WERI-Rb-1 (cell line): ENCODE measurements at places on chromosomes 11 and 22.

- DNase-seq, result no peak
These were observed 1.9 kb upstream of the CARD16 start for GRCh38 chr11:105046898-105047579.

DNA sequence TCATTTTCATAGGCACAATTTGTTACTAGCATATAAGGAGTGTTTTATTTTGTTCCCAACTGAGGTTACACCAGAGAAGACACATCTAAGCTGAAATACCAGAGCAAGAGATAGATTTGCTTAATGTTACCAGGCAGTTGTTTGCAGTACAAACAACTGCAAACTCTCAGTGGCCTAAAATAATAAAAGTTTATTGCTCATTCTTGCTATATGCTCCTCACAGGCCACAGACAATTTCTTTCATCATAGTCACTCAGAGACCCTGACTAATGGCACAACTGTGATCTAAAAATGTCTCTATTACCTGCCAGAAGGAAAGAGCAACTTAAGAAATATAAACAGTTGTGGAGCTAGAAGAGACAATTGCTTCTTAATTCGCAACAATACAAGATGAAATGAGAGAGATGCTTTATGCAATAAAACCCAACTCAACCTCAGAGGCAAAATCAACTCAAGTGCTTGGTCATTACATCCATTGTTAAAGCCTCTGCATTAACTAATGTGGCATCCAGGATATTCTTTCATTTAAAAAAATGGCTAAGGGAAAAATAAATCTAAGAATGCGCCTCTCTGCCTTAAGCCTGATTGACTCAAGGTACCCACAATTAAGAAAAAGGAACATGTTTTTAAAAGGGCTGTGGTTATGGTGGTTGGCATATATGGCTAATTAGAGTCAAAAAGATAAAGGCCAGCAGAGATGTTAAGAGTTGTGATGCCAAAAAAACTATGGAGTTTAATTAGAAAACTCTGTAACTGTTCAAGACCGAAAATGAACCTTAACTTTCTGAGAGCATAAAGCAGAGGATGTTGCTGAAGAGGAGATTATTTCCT lies 103.7 kb downstream of the CD44 start:
- no peak for DNase-seq

- DNase-seq, result no peak
These were observed 255.2 kb downstream of the MN1 start for GRCh38 chr22:27546157-27546935.

GRCh38 chr11:122979815-122980595 lies 1.6 kb downstream of the BSX start:
- no peak for DNase-seq

GRCh38 chr22:25110846-25111578 lies 88.6 kb upstream of the CRYBB3 start:
- DNase-seq, result peak; percentile 76

DNA sequence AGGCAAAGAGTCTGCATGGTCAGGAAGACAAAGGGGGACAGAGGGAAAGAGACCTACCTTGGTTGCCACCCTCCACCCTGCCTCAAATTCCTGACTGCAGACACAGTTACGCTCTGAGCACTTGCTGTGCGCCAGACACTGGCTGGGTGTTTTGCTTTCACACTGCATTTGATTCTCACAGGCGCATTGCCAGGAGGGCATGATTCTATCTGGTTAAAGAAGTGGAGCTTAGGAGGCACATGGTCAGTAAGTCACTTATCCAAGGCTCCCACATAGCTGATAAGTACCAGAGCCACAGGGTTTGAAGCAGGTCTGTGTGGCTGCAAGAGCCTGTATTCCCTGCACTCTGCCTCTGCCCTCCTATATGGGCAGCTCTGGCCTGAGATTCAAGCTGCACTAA lies 103.9 kb downstream of the TIMP3 start:
- DNase-seq, result no peak

DNA sequence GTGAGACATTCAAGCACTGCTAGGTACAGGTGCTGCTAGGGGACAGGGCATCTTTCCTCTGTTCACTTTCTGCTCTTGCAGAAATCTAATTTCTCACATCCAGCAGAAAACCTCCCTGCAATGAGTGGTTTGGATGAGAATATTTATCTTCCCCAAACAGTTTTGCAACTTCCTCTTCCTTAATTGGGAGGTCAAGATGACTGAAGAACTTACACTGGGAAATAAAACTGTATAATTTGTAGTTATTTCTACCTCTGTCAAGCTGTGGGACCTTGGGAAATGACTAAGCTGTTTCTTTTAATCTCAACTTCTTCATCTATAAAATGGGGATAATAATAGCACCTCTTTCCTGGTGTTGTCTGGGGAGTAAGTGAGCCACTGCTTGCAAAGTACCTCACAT lies 69.8 kb downstream of the PRR5L start:
- no peak for DNase-seq

- DNase-seq, result no peak
These were observed 50.4 kb downstream of the TCP11L1 start for GRCh38 chr11:33089776-33090175.

DNA sequence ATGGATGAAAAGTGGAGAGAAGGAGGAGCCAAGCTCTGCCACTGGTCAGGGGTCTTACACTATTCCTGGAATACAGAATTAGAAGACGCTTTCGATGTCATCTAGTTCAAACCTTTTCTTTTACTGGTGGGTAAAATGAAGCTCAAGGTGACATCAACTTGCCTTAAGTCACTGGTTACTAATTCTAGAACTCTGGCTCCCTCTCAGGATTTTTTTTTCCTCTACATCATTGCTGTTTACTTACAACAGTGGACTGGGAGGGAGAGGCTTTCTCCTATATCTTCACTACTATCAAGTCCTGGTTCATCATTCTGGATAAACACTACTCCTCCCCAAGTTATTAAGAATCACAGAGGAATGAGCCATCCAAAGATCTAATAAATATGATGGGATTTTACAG lies 82.9 kb downstream of the ETS1 start:
- DNase-seq, result no peak

DNA sequence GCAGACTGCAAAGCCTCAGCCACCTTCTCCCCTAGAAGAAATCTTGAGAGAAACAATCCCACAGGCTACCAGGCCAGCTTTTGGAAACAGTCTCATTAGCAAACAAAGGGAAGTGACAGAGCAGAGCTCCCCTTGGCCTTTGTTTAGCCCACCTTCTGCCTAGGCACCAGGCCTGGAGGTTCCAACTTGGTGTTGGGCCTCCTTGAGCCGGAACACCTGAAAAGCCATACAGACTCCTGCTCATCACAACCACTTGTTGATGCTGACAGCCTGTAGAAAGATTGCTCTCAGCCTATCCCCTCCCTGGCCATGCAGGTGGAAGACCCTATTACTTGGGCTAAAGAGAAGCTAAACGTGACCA lies 26.6 kb downstream of the KCNQ1OT1 start:
- no peak for DNase-seq

- DNase-seq, result no peak
These were observed 88.0 kb upstream of the E2F8 start for GRCh38 chr11:19328586-19329311.

DNA sequence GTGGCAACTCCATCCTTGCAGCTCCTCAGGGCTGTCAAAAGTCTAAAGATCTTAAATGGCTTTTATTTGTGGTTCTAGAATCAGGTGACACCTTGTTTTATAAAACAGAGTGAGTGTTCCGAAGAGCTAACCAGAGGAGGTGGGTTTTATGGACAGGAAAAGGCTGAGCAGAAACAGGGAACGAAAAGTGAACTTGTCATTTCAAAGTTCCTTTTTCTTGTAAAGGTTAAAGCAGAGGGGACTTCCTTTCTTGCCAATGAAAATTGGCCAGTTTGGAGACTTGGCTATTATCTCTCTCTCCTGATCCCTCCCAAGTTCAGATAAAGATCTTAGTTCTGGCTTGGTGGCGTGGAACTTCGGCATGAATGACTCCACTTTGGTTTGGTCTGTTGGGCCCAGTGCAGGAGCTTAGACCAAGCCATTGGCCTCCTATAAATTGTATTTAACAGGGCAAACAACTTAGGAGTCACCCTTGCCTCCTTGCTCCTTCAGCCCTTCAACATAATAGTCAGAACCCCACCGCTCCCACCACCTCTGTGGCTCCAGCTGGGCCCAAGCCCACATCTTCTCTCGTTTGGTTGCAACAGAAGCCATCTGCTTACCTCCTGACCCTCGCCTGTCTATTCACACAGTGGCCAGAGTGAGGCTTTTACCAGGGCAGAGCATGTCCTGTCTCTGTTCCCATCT lies 102.4 kb upstream of the THY1 start:
- DNase-seq, result no peak

GRCh38 chr11:99952816-99953215 lies 734.3 kb upstream of the ARHGAP42 start:
- DNase-seq, result no peak

GRCh38 chr22:22936180-22936914 lies 48.7 kb downstream of the IGLL5 start:
- DNase-seq, result no peak

- DNase-seq, result peak; percentile 94
These were observed 4.2 kb upstream of the STIP1 start for GRCh38 chr11:64181506-64182411.

- no peak for DNase-seq
These were observed 6.0 kb upstream of the KCNJ4 start for GRCh38 chr22:38461057-38461413.

- no peak for DNase-seq
These were observed 8.2 kb downstream of the TPST2 start for GRCh38 chr22:26581633-26582168.

GRCh38 chr11:65821107-65821506 lies 12.7 kb upstream of the SNX32 start:
- DNase-seq, result no peak

DNA sequence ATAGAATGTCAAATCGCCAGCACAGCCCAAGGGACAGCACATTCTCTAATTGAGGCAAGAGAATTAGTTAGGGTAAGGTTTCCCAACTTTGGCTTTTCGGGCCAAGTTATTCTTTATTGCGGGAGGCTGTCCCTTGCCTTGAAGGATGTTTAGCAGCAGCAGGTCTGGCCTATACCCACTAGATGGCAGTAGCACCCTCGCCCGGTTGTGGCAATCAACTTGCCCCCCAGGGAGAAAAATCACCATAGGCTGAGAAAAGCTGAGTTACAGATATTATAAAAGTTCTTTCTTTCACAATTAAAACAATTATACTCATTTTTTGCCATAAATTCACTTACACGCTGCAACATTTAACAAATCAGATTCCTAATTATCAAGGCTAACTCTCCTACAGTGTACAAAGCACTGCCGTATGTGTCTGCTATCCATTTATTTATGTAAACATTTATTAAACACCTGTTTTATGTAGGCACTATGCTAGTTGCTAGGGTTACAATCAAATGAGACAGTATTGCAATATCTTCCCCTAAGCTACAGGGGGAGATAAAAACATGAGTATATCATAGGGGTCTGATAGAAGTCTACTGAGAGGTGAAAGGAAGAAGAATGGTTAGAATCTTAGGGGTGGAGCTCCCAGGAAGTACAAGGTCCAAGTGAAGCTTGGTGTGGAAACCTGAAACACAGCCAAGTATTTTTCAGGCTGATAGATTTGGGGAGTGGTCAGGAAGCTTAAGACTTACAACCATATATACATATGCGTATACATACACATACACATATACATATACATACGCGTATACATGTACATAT lies 452.3 kb downstream of the RAB38 start:
- DNase-seq, result peak; percentile 47

- no peak for DNase-seq
These were observed 9.6 kb upstream of the UCP3 start for GRCh38 chr11:74018331-74019005.

- no peak for DNase-seq
These were observed 3.7 kb upstream of the COMT start for GRCh38 chr22:19937616-19938473.

GRCh38 chr11:132334769-132335280 lies 964.4 kb downstream of the NTM start:
- DNase-seq, result no peak

GRCh38 chr11:19380375-19380774 lies 139.6 kb upstream of the E2F8 start:
- DNase-seq, result no peak

GRCh38 chr11:16114431-16114830 lies 241.9 kb downstream of the SOX6 start:
- no peak for DNase-seq

- DNase-seq, result peak; percentile 29
These were observed 48.9 kb downstream of the POLD3 start for GRCh38 chr11:74641289-74641688.
